ENCODE measurements at places on chromosomes 6 and 20.
A peak's percentile ranks its signal among the peaks of the same experiment; 100 is the strongest.

DNA sequence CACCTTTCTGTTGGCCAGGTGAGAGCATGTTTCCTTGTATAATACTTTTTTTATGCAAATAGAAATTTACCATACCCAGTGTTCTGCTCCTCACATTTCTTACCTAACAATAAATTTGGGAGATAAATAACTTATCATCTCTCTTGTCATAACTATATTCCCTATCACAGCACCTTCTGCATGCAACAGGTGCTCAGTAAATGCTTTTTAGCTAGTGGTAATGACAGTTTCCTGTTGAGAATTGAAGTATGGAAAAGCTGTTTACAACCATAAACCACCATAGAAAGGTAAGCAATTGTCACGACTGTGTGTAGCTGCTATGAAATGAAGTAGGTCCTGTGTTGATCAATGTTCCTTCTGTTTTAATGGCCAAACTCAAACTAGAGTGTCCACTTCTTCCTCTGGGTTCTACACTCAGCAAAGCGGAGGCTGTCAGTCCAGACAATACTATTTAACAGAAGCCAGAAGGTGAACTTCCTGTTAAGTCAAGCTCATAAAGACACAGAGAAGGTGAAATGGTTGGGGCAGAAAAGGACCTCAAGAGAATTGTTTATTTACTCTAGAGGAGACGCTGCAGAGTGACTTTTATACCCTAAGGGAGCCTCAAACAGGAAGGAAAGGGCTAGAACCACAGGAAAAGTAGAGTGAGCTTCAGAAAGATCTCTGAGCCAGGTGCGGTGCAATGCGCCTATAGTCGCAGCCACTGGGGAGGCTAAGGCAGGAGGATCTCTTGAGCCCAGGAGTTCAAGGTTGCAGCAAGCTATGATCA is 84.0 kb upstream of the SLC22A16 start:
- DNase-seq = no peak

DNA sequence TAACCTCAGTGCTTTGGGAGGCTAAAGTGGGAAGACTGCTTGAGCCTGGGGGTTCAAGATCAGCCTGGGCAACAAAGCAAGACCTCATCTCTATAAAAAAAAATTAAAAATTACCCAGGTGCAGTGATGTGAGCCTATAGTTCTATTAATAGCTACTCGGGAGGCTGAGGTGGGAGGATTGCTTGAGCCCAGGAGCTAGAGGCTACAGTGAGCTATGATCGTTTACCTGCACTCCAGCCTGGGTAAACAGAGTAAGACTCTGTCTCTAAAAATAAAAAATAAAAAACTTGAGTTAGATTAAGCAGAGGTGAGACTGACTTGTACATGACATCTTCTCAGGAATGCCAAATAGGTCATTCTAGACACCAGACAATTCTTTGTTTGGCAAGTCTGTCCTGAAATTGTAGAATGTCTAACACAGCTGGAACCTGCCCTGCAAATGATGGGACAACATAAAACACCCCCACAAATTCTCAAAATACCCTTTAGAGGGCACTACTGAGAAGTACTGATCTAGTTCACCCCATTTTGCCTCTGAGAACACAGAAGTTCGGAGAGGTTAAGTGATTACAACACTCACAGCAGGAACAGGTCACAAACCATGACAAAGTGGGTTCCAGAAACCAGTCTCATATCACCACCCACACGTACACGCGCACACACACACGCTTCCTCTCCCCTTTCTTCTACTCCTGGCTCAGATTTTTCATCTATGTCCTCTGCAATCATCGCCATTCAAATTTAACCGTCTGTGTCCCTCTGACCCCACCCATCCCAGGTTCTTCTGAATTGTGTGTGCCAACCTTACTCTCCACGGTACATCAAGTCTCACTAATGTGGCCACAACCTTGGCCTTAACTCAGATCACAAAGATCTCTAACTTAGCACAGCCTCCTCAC is 38.3 kb downstream of the ARHGAP18 start:
- peak; percentile 63 for DNase-seq

DNA sequence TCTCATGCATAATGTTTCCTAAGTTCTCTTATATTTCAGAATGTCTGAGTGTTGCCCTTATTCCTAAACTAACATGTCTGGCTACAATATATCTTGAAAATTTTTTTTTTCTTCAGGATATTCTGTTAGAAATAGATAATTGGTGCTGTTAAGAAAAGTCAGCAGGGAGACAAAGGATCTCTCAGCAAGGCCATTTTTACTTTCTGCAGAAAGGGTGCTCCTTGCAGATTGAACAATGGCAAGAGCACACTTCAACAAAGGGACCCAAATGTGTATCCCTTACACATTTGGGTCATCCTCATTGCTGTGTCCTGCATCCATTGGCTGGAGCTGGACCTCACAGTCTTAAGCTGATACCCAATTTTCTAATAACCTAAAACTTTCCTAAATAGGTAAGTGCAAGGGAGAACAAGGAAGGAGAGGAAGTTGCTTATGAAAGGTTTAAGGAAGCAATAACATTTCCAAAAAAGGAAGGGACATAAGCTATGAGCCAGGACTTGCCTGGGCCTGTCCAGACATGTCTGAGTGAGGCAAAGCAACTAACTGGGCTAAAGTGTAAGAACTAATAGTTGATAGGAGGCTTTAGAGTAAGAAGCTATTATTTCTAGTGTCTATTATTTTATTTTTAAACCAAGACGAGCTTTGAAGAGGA is 429.6 kb downstream of the BCKDHB start:
- DNase-seq = no peak

GRCh38 chr6:10518557-10519407 is 2.4 kb upstream of the GCNT2 start:
- peak; percentile 83 for DNase-seq

- DNase-seq = no peak
Measured at GRCh38 chr20:63124092-63124781, 91.7 kb downstream of the YTHDF1 start.

- no peak for DNase-seq
Measured at GRCh38 chr6:138923561-138923960, 64.5 kb downstream of the REPS1 start.

- DNase-seq = no peak
Measured at GRCh38 chr20:53728359-53728758, 134.7 kb upstream of the ZNF217 start.

GRCh38 chr6:65707126-65707826 is at the start of gene EYS:
TSS of gene EYS (minus strand) at chr6:65707226. CDS start at chr6:65495410, 211,816 bp downstream.
- no peak for DNase-seq

GRCh38 chr6:44976677-44977641 is 351.2 kb upstream of the RUNX2 start:
- DNase-seq = peak; percentile 2

DNA sequence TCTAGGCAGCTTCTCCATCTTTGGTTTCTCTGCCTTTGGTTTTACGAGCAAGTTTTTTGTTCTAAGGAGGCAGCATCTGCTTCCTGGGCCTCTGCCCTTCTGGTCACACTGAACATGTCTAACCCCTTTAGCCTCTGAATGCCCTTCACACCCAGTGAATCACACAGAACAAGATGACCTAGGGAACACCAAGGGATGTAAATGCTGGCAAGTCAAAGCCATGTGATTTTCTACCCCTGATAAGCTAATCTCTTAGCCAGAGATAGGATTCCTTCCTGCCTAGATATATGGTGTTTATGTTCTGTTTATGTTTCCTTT is 7.2 kb upstream of the BPIFB6 start:
- no peak for DNase-seq

DNA sequence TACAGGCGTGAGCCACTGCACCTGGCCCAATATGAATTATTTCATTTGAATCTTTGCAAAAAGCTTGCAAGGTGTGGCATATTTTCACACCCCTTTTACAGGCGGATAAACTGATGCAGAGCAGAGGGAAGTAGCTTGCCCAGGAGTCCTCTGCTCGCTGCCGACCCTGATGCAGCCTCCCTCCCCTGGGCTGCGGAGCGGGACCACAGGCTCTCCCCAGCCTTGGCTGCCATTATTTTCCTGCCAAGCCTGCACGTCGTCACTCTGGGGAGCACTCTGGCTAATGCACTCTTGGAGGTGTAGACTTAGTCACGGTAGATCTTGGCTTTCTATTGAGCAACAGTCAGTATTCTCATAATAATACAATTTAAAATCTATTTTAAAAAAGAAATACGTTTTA is 34.8 kb upstream of the DACT2 start:
- DNase-seq = no peak

DNA sequence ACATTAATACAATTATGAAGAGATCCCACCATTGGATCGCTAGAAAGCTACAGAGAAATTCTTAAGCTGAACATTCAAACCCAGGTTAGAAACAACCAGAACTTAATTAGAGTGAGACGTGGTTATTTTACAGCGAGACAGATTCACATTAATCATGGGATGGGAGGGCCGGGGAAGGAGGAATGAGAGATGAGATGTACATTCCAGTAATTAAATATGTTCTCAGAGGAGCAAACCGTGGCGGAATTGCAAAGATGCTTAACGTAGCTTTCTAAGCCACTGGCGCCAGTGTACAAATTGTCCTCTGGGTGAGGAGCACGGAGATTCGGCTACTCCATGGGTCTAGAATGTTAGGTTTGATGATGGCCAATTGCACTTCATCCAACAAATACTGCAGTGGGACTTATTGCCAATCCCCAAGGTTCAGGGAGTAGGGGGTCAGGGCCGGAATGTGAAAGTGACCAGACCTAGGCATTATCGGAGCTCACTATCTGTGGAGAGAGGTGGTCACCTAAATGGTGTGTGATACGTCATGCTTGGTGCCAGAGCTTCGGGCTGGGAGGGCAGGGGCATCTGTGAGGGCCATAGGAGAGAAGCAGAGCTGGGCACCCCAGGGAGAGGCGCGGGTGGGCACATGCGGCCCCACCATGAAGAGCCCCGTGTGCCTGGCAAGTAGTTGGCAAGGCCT is 114.7 kb downstream of the EDN3 start:
- DNase-seq = no peak

DNA sequence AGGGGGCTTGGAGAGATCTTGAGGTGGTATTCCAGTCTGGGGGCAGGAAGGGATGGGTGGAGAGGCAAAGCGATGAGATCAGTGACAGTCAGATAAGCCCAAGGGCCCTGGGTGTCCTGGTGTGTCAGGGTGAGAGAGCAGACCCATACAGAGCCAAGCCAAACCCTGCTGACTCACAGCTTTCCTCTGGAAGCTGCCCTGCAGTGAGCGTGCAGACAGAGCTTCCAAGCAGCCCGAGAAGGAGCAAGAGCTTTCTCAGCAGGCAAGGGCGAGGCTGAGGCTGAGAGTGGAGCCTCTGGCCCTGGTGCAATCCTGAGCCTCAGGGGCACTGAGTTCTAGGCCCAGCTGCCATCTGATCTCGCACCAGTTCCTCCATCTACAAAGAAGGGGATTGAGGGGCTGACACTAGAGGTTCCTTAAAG is 91.1 kb upstream of the HIVEP1 start:
- DNase-seq = no peak

GRCh38 chr6:82458147-82458546 is 94.5 kb downstream of the TPBG start:
- no peak for DNase-seq

DNA sequence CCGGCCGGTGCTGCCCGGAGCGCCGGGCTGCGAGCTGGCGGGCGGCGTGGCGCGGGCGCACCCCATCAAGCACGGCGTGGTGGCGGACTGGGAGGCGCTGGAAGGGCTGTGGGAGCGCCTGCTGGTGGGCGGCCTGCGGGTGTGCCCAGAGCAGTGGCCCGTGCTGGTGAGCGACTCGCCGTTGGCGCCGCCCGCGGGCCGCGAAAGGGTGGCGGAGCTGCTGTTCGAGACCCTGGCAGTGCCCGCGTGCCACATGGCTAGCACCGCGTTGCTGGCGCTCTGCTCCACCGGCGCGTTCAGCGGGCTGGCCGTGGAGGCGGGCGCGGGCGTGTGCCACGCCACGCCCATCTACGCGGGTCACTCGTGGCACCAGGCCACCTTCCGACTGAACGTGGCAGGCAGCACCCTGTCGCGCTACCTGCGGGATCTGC is 517 bp downstream of the ACTL10 start:
- DNase-seq = peak; percentile 14

DNA sequence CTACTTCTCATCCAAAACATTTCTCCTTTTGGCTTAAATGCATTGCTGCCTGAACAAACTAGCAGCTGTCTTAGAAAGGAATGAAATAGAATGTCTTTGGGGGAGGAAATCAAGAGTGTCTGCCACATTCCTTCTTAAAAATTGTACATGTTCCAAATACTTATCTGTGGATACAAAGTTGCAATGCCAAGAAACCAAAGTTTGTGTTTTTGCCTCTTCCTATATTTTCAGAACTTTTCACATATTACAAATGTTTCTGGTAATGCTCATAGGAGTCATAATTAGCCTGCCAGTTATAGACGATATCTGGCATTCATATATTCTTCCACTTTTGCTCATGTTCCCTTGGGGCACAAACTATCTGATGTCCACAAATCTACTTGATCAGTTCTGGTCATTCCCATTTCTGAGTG is 165.5 kb upstream of the BMP5 start:
- no peak for DNase-seq

- DNase-seq = no peak
Measured at GRCh38 chr6:7341271-7341670, 28.3 kb upstream of the SSR1 start.

DNA sequence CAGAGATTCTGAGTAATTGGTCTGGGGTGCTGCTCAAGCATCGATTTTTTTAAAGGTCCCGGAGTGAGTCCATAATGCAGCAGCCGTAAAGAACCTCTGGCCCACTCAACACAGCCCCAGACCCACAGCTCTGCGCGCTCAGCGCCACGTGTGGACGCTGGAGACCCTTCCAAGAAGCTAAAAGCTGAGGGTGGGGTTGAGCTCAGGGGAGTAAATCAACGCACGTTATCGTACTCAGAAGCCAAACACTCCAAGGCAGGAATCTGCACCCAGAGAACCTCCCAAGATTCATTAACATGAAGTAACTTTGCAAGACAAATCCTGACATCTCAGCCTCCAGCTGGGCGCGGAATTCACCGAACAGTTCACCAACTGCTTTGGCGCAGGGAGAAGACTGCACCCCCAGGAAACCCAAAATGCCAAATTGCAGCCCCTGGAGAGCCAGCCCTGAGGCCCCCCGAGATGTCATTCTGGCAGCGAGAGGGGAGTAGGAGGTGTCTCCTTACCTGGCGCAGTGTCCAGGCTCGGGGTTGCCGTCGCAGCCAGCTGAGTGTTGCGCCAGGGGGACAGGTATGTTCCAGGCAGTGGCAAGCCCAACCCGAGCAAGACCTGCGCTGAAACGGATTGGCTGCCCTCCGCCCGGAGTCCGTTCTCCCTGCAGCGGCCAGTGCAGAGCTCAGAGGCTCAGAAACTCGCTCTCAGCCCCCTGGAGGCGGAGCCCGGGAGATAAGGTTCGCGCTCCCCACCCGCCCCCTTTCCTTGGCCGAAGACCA is at the start of gene COL21A1:
COL21A1 (minus strand) TSS at position 700 of the 773 bp plus-strand sequence. CDS start 64,962 bp downstream, outside the sequence.
- DNase-seq = no peak

DNA sequence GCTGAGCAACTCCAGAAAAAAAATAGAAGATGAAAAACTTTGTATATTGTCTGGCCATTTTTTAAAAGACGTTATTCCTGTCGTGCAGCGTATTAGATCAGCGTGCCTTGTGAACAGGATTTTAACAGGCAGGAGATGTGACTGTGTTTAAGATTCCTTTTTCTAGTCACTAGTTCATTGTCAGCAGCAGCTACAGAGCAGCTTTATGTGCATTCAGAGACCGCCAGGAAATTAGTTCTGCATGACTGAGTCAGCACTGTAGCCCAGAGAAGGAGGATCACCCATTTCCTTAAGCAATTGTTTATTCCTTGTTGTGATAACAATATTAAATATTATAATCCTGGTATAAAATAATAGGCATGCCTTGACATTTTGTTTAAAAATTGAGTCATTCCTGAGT is 75.4 kb upstream of the ADGRB3 start:
- no peak for DNase-seq

Measured in hematopoietic multipotent progenitor cell (in vitro differentiated cells).